ENCODE measurements at places on chromosomes 11 and 22.
A peak's percentile ranks its signal among the peaks of the same experiment; 100 is the strongest.

DNA sequence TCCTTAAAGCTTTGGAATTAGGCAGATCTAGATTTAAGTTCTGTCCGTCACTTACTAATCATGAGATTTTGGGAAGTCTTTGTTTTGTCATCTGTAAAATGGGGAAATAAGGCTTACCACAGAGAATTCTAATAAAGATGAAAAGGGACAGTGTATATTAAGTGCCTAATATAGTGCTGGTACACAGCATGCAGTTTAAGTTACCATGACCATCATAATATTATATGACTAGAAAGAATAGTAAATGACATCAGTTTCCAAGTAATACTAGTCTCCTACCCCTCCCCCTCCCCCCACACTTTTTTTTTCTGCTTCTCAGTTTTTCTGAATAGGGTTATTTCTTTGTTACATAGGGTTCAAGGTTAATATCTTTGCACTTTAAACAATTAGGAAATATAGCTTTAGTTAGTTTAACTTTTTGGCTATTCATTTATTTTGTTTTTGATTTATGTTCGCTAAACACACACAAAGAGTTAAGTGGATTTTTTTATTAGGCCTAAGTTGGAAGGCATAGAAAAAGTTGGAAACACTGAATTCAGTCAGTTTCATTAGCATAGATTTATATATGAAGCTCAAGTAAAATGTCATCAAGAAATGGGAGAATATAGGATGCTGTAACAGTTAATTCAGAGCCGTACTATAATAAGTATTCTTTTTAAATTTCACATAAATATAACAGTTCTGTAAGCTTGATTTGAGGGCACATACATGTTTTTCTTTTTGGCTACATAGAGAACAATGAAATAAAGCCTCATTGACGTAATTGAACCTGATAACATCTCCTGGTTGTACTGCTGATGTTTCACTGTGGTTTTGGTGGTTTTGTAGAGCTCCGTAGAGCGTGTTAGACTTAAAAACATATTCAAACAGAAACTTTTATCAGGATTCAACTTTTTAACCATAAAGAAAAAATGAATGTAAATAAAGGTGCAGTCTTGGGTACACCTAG lies 121.2 kb downstream of the PDE3B start:
- peak; percentile 46 for DNase-seq

DNA sequence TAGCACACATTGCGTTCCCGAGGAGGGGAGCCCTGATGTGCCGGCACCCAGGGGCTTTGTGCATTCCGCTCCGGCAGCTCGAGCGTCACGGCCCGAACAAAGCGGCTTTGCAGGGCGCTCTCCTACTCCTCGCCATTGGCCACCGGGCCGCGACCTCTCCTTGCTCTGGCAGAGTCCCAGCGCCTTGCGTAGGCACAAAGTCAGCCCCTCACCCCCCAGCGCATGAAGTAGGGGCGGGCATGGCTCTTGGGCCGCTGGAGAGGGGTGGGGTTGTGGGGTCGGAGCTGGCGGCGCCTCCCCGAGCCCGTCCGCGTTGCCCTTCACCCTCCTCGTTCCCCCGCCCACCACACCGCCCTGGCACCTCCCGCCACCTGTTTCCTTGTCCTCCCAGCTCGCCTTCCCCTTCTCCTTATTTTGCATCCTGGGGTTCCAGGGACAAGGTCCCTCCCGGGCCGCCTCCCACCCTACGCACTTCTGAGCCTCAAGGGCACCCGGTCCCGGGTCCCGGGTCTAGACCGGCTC lies 753 bp upstream of the PPARA start:
- peak; percentile 21 for DNase-seq

- no peak for DNase-seq
Measured at GRCh38 chr11:129440028-129440713, 64.5 kb downstream of the BARX2 start.

- no peak for DNase-seq
Measured at GRCh38 chr22:40055143-40055883, 60.6 kb downstream of the FAM83F start.

DNA sequence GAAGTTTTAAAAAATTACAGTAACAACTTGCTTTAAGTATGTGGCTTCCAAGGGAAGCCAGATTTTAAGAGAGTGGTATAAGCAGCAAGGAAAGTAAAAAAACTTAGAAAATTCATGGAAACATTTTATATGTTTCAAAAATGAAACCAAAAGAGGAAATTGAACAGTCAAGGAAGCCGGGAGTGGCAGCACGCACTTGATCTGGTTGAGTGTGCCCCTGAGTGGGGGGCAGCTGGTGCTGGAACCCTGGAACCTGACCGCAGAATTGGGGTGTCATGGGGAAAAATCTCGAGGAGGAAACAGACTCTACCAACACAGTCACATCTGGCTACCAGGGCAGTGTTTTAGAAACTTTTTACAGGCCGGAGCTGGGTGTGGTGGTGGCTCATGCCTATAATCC lies 14.0 kb downstream of the MICALL1 start:
- DNase-seq = no peak

GRCh38 chr11:74871037-74871436 lies 77.9 kb downstream of the XRRA1 start:
- DNase-seq = no peak

DNA sequence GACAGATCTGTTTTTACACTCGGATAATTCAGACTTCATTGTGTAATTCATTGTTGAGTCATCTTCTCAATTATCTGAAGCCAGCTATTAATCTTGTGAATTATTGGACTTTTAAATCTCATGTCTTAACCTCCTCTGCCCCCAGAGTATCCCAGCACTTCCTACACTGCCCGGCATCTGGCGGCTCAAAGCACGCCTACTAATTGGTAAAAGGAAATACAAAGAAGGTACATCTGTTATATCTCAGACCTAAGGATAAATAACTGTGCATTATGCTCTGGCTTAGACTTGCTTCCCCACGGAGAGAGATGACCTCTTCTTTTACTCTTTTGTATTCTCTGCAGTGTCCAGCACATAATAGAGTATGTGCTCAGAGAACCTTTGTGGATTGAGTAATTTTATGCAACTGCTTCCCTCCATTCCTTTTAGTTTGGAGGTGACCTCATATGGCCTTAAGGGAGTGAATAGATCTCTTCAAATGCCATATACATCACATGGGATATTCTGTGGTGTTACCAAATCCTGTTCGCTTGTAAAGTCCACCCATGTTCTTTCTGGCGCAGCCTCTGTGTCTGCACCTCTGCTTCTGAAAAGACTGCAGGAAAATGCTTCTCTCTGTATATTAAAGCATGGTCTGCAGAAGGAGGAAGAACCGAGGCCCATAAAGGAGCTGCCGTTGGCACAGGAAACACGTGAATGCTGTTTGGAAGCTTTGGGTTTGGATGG lies 125.6 kb upstream of the SORL1-AS1 start:
- no peak for DNase-seq

DNA sequence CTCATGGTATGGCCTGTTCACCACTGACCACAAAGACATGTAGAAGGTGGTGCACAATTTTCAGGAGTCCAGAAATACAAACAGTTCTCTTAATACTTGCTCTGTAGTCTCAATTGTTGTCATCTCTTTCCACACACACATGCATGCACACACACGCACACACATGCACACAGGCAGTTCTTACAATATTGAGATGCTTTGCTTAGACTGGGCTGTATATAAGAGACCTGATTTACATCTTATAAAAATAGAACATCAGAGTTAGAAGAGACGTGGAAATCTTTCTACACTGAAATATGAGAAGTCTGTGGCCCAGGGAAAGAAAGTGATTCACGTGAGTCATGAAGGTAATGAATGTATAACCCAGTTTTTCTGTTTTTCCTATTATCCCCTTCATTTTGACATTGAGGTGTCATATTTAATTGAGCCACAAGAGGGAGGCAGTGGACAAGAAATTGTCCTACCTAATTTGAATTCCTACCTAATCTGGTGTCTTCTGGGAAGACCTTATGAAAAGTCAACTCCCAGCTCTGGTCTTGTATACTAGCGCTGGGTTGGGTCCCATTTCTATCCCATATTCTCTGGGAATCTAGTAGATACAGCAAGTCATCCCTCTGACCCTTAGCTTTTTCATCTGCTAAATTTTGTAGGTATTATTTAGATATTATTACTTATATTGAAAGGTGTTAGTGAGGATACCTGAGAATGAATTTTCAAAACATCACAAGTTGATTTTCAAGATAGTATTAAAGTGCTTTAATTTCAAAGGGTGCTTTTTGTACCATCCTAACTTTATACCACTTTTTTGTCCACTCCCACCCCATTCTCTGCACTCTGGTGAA lies 14.9 kb upstream of the MS4A4A start:
- DNase-seq = no peak

GRCh38 chr11:73192272-73192671 lies 25.8 kb upstream of the P2RY2 start:
- DNase-seq = no peak

- no peak for DNase-seq
Measured at GRCh38 chr11:23192256-23192655, 332.0 kb upstream of the CCDC179 start.

GRCh38 chr11:130886704-130887103 lies 29.6 kb downstream of the SNX19 start:
- no peak for DNase-seq

GRCh38 chr11:11615086-11615485 lies 6.7 kb downstream of the GALNT18 start:
- DNase-seq = no peak

GRCh38 chr22:50260801-50261614 lies 475 bp downstream of the MAPK12 start:
- no peak for DNase-seq

GRCh38 chr11:36288442-36289225 lies 590 bp downstream of the COMMD9 start:
- DNase-seq = no peak

GRCh38 chr11:57311109-57311936 lies 13.4 kb downstream of the TNKS1BP1 start:
- DNase-seq = no peak

GRCh38 chr22:40479887-40480538 lies 109.6 kb downstream of the SGSM3 start:
- no peak for DNase-seq

DNA sequence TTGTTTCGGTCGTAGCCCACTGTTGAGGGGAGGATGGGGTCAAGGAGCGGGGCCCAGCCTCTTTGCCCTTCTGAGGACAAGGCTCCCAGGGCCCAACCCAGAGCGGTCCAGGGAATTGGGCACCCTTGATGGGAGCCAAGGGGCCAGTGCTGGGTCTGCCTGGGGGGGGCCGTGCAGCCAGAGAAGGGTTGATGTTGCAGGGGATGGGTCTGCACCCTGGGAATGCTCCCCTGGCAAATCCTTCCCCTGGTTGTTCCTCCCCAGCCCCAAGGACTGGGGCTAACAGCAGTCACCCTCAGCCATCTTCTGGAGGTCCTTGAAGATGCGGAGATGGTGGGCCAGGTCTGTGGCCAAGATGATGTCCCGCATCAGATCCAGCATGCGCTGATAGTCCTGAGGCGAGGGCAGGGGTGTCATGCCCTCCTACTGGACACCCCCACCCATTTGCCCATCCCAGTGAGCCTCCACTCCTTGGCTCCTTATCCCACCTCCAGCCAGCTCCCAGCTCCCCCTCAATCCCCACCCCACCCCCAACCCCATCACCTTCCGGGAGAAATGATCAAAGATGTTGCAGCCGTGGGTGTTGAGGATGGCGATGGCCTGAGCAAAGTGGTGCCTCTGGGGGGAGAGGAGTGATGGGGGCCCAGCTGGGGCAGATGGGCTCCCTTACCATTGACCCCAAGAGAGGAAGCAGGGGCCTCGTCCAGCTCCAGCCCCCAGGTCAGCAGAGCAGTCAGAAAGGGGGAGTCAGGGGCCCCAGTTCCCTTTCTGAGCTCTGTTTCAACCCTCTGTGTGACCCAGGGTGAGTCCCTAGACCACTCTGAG lies 95.0 kb downstream of the PDE2A start:
- no peak for DNase-seq

- DNase-seq = no peak
Measured at GRCh38 chr11:29527391-29527936, 489.4 kb downstream of the KCNA4 start.

GRCh38 chr22:50526834-50527801 lies 1.7 kb upstream of the SCO2 start:
- DNase-seq = no peak

- DNase-seq = no peak
Measured at GRCh38 chr11:40290171-40290631, 1169.3 kb downstream of the LRRC4C start.

GRCh38 chr11:100759106-100759505 lies 72.0 kb downstream of the ARHGAP42 start:
- no peak for DNase-seq

GRCh38 chr11:13480198-13480597 lies 15.6 kb downstream of the PTH start:
- DNase-seq = no peak

DNA sequence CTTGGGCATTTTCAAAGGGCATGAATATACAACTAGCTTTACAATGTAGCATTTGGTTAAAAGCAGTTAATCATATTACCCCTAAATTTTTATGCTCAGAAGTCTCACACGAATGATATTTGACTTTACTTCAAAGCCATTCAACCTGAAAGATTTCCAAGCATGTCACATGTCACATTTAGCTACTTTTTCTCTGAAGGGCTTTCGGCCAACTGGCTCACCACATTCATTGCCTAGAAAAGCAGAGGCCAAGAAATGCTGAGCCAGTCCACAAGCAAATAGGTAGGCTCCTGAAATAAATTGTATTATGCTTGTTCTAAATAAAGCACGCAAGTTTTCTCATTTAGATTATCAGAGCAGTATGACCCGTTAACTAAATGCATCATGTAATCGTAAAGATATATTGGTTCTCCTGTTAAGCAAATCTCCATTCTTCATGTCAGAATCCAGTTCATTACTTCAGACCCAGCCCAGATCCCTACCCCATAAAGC lies 30.6 kb downstream of the PAX6 start:
- DNase-seq = no peak

GRCh38 chr22:18048041-18048440 lies 23.7 kb upstream of the MICAL3 start:
- no peak for DNase-seq
